ENCODE measurements at places on chromosomes 12 and 14. TPM values are rescaled to one million over a fixed set of nuclear protein-coding genes. Genes with fewer than 3 reads are reported as not detected.

The FGF23 gene
- not detected for total RNA-seq

The TPH2 gene
- not detected for total RNA-seq

The RNU4-1 gene
- total RNA-seq, result under 0.01 TPM

The FKBP3 gene
- 37.1 TPM for total RNA-seq

The LRCOL1 gene
- not detected for total RNA-seq

The RTL1 gene
- not detected for total RNA-seq

The LBHD2 gene
- not detected for total RNA-seq

The TAMALIN gene
- total RNA-seq, result 47.1 TPM

The GPR137C gene
- total RNA-seq, result 0.74 TPM

Data from vagina (tissue), 2 donors.